ENCODE measurements at places on chromosomes 1 and 21.
A peak's percentile ranks its signal among the peaks of the same experiment; 100 is the strongest.

DNA sequence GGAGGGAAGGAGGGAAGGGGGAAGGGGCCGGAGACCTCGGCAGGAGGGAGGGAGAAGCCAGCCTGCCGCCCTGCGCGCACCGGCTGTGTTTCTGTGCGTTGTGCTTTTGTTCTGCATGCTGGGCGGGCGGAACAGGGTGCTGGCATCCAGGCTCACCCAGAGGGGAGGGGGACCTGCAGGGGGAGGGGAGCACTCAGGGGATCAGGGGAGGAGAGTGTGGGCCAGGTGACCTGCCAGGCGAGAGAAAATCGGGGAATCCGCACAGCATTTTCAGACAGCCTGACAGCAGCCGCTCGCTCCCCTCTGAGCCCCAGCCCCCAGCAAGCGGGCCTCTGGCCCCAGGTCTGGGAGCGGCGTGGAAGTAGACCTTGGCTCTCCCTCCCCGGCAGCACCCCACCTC lies 54.7 kb downstream of the RIPK4 start:
- no peak for DNase-seq

- DNase-seq: no peak
These were observed 205.2 kb downstream of the GRIK3 start for GRCh38 chr1:36829066-36829465.

- DNase-seq: no peak
These were observed 839 bp downstream of the SWT1 start for GRCh38 chr1:185157599-185158412.

DNA sequence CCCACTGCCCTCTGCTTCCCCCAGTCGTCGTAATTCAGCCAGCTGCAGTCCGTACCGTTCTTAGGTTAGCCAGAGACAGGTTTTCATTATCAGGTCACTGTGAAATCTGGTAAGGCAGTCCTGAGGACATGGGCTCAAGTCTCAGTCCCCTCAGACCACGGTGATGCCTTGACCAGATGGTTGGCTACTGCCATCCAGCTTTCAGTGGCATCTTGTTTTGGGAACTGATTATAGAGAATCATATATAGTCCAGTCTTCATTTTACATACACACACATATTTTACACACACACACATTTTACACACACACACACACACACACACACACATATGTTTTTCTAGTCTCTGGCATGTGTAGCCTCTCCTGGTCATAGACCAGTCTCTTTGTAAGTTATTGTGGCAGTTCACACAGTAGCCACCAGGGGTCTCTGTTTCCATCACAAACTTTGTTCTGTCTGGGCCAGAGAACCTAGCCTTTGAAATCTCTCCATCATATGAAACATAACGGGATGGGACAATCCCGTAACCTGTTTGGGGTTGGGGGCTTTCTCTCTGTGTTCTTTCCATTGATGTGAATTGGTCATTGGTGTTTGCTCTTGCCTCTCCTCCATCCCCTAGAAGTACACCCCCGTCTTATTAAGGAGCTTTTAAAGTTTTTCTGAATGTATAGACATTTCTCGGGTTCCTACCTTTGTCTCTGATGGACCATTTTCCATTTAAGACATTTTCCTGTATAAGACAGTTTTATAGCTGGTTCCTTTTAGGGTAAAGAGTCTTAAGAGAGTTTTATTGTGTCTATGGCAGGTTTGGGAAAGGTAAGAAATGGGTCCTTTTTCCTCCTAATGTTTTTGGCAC lies 8.4 kb upstream of the IKBKE start:
- DNase-seq: peak; percentile 98

DNA sequence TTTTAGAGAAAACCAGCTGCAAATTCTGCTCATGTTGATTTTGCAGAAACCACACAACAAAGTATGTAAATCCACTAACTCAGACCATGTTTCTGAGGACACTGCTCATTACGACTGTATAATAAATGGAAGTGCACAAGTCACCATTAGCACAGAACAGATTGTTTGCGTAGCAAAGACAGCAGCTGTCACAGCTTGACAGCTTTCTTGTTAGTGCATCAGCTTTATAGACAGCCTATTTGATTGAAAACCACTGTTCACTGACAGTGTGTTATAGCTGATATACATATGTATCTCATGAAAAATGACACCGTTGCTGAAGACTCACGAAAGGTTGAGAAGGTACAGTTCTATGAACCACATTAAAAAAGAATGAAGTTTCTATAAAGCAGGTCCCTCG lies 560.2 kb upstream of the ZRANB2 start:
- DNase-seq: no peak

DNA sequence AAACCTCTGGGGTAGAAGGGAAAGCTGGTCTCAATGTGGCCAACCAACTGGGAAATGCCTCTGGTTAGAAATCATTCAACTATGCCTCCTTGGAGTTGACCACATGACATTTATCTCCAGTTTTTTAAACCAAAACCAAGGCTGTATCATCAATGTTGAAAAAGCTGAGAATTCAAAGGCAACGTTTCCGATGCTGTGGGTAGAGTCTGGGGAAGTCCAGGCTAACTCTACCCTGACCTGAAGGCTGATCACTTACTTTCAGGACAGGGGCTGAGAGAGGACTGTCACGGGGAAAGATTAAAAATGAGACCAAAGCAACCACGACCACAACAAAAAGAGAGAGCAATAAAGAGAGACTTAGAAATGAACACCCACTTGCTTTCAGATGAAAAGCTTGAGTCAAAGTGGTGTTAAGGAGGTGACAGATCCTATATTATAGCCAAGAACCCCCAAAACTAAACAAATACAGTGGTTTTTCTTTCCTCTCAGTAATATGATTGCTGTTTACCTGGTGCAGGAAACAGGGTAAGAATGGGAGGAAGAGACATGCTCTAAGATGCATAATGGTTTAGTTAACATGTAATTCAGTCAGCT lies 90.8 kb upstream of the TNFSF4 start:
- DNase-seq: no peak

DNA sequence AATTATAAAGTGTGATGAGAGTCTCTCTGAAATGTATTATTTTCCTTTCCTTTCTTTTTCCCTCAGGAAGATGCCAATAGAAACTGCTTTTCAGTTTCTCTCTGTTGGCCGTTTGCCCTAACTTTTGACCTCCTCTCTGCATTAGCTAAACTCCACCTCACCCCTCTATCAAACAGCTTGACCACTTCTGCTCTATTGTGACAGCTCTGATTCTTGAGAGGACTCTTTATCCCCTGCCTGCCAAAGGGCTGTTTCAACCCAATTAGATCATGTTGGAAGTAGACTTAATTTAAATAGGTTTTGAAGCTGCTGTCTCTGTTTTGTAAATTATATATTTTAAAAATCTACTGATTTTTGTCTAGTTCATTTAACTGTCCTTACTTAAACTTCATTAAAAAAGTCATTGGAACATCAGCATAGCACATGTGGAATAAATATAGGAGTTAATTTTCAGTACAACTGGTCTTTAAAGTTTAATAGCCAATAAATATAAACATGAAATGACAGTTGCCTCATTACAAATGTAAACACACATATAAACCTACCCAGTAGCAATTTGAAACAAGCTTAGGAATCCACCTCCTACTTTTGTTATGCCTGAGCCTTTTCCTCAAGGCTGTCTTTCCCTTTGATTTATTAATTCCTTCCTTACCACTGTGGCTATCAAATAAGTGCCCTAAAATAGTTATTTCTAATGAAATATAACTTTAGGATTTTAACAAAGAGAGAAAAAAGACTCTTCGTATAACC lies 152.0 kb downstream of the CHRM3 start:
- no peak for DNase-seq

DNA sequence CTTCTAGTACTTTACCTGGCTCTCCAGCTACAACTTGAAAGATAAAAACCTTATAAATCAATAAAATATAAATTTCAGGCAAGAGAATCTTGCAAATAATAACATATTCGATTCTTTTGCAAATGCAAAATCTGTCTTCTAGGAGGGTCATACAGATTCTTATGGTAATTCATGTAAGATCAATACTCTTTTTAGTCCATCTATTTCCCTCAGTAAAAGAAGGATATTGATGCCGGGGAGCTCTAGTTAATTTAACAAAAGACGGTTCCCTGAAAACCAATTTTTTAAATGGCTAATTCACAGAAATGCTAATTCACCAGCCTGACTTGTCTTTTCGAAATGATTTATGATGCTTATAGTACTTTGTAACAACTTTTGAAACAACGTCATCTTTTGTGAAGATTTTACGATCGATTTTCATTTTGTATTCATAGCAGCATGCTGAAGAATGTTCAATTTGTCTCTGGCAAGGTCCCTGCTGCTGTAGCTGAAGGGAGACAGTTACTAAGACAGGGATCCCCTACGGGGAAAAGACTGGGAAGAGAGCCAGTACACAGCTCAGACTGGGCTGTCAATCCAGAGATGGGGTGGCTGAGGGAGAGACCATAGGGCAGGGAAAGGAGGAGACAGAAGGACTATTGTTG lies 90.6 kb upstream of the SPAG17 start:
- no peak for DNase-seq

GRCh38 chr1:21927533-21928237 lies 9.4 kb downstream of the HSPG2 start:
- DNase-seq: no peak

- DNase-seq: no peak
These were observed 233.3 kb upstream of the TMPRSS15 start for GRCh38 chr21:18636897-18637296.

DNA sequence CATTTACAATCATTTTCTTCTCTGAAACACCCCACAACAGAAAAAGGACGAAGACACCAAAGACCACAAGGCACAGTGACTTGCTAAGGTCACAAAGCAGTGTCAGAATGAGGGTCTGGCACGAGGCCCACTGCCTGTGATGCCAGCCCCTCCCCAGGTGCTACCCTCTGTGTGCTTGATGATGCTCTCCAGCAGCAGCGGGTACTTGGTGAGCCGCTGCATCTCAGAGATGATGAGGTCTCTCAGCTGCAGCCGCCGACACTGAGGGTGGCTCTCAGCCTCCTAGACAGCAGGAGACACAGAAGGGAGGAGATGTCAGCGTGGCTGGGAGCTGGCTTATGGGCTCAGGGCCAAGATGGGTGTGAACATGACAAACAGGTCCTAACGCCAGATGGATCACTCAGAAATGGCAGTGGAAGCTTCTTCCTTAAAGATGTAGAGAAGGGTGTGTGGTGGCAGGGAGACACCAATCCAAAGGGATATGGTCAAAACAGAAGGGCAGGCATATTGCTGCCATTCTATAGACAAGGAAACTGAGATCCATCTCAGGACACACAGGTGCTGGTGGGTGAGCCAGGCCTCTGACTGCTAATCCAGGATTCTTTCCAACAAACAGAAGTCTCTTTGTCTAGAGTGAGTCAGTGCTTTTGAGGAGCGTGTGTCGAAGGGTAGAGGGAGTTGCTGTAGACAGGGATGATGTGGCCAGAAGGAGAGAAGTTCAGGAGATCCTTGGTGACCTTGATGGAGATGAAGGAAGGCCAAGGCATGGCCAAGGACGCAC lies 25.6 kb downstream of the LRRC71 start:
- no peak for DNase-seq

DNA sequence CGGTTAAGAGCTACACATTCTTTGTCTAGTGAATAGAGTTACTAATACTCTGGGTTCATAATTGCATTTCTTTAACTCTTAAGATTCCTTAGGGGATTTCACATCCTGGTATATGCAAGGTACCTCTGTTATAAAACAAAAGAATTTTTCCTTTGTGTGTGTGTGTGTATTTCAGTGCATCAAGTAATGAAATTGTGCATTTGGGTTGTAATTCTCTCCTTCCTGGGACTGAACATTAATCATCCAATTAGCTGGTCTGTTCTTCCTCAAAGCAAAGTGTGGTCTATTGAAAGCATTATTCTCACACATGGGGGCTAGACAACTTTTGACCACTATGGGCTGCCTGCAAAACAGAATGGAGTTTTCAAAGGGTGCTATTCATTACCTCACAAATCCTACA lies 74.0 kb downstream of the ZC3H11B start:
- no peak for DNase-seq

DNA sequence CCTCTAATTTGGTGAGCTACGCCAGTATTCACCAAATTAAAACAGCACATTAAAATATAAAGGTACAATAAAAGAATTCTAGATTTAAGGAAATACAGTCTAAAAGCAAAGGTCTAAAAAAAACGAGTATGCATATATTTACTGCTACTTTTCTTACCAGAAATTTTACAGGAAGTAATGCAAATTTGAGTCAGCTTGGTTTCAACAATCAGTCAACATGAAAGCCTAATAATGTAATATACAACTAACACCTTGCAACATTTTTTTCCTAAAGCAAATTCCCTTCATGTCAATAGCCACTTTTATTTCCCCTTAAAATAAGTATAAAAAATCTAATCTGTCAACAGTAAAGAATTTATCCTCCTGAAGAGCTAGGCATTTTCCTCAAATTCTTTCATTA lies 11.9 kb downstream of the PTP4A2 start:
- DNase-seq: peak; percentile 64

- DNase-seq: no peak
These were observed 6.7 kb upstream of the SLC19A1 start for GRCh38 chr21:45548711-45549491.

GRCh38 chr1:215479567-215479966 lies 87.5 kb upstream of the KCTD3 start:
- DNase-seq: peak; percentile 3

DNA sequence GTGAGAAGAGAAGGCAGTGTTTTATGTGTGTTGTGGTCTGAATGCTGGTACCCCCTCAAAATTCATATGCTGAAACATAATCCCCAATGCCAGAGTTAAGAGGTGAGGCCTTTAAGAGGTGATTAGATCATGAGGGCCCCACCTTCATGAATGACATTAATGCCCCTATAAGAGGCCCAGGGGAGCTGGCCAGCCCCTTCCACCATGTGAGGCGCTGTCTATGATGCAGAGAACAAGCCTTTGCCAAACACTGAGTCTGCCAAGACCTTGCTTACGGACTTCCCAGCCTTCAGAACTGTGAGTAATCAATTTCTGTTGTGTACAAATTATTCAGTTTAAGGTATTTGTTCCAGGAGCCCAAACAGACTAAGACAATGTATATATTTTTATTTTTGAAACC lies 20.2 kb downstream of the CAPZB start:
- no peak for DNase-seq

DNA sequence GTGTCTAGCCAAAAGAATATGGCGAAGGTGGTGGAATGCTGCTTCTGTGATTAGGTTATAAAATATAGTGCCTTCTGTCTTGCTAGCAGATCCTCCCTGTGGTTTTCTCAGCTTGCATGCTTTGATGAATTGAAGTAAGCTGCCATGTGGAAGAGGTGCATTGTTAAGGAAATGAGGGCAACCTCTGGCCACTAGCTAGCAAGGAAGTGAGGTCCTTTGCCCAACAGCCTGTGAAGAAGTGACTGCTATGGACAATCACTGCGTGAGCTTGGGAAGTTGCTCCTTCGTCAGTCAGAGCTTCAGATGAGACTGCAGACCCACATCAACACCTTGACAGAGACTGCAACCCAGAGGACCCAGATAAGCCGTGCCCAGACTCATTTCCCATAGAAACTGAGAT lies 109.4 kb downstream of the GIPC2 start:
- no peak for DNase-seq
